ENCODE measurements at places on chromosomes 11 and 22.

GRCh38 chr11:45089676-45090499, 56.6 kb upstream of the PRDM11 start:
- DNase-seq, result peak; percentile 59

- DNase-seq, result no peak
Observed at GRCh38 chr22:32994041-32994830, 63.9 kb downstream of the SYN3 start.

GRCh38 chr11:43802509-43802908, 78.1 kb upstream of the ALKBH3 start:
- DNase-seq, result no peak

DNA sequence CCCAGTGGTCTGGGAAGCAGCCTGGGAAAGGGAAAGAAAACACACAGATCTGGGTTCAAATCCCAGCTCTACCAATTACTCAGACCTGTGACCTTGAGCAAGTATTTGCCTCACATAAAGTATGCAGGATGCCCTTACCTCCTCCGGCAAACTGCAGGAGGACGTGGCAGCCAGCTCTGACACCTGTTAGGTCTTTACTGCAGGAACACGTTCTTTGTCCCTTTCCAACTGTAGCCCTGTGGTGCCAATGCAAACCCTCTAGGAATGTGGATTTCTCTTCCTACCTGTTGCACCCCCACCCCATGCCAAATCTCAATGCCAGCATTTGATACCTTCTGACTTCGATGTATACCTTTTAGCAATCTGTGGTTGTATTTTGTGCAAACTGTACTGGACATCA, 6.0 kb downstream of the CPT1A start:
- DNase-seq, result no peak

DNA sequence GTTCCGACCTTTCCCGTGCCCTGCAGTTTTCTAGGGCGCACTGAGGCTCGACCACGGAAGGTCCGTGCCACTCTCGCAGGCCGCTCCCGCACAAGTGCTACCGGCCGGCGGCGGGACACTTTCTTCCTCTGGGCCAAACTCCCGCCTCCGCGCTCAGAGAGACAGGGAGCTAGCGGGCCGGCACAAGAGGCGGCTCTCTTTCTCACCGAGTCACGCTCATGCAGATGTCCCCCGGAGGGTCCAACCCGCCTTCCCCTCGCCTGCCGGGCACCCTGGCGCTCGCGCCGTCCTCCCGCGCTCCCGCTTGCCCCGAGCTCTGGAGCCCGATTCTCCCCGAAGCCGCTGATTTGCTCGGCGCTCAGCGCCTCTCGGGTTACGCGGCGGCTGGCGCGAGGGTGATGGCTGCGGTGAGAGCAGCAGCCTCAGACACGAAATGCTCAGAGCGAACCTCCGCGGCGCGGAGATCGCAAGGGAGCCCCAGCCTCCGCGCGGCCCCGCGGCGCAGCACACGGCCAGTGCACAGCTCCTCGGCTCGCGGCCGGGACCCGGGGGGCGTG, 1.0 kb downstream of the LMO1 start:
- no peak for DNase-seq

- no peak for DNase-seq
Observed at GRCh38 chr11:30859669-30860068, 273.5 kb upstream of the MPPED2 start.

DNA sequence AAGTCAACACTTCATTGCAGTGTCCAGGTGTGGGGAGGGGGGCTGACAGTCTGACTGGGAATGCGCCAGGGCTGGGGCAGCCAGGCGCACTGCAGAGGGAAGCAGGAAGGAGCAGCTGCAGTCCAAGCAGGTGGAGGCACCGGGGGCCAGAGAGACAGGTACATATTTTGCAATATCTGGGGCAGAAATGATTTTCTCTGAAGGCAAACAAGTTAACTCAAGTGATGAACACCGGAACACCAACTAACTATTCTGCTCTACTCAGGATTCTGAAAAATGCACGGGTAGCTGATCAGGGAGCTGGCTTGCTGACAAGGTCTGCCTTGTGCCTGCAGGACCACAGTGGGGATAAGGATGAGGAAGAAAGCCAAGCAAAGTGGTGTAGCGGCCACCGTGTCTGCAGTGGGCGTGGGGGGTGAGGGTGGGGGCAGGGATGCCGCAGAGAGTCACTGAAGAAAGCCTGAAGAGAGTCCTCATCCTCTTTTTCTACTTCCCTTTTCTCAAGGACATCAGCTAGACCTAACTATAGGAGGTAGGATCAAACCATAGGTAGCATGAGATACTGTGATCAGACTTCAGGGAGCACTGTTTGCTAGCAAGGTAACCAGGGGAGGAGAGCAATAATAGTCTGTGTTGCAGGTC, 83.4 kb downstream of the SCN3B start:
- DNase-seq, result no peak

GRCh38 chr11:129911298-129911697, 15.9 kb upstream of the NFRKB start:
- DNase-seq, result no peak

- DNase-seq, result no peak
Observed at GRCh38 chr22:38704654-38705234, 1.0 kb upstream of the GTPBP1 start.

DNA sequence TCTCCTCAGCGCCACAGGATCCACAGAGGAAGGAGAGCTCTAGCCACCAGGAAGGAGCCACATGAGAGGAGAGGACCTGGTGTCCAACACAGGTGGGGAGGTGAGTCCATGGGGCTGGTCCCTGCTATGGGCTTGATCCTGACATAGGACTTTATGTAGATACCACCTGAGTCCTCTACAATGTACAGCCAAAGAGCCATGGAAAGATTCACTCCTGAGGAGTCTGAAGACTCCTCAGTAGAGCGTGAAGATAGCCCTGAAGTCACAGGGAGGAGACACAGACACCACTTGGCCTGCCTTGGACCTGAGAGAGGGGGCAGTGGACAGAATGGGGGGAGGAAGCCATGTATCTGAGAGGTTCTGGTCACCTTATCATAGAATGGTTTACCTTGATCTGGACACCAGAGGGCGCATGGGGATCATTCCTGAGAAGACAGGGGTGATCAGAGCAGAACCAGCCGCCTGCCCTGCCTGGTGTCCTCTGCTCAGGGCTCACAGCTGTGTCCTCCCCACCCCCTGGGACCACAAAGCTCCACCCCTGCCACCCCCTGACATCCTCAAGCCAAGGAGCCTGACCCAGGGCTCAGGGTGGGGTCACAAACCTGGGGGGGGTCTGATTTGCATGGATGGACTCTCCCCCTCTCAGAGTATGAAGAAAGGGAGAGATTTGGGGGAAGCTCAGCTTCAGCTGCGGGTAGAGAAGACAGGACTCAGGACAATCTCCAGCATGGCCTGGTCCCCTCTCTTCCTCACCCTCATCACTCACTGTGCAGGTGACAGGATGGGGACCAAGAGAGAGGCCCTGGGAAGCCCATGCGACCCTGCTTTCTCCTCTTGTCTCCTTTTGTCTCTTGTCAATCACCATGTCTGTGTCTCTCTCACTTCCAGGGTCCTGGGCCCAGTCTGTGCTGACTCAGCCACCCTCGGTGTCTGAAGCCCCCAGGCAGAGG, 77.0 kb downstream of the ZNF280B start:
- DNase-seq, result peak; percentile 28

DNA sequence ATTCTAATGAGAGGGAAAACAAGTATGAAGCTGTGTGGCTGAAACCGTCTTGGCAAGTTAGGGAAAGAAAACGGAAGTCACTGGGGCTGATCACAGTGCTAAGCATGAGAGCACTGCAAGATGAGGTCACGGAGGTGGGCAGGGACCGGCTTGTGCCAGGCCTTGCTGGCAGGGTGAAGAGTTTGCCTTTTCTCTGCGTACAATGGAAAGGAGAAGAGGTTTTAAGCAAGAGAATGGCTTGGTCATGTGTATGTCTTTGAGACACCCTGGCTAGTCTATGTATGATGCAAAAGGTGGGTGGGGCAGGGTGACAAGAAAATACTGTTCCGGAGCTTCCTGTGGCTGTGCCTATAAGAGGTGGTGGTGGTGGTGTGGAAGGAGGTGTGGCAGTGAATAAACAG, 567.9 kb downstream of the NTM start:
- no peak for DNase-seq

DNA sequence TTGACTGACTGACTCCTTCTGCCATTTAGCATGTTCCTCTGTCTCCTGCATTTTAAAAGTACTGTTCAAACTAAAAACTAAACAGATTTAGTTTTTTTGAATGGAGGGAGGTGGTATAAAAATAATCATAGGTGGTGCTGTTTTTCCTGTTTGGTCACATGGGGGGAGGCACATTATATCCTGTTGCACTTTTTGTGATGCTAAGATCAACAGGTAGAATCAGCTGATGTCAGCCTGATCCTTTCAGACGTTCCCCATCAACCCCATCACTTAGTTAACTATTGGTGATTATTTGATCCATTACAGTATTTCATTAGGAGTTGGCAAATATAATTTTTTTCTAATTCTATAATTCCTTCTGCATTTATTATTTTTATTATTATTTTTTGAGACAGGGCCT, 5.1 kb upstream of the OSBP2 start:
- no peak for DNase-seq

GRCh38 chr11:64744544-64745188, 724 bp upstream of the RASGRP2 start:
- no peak for DNase-seq

DNA sequence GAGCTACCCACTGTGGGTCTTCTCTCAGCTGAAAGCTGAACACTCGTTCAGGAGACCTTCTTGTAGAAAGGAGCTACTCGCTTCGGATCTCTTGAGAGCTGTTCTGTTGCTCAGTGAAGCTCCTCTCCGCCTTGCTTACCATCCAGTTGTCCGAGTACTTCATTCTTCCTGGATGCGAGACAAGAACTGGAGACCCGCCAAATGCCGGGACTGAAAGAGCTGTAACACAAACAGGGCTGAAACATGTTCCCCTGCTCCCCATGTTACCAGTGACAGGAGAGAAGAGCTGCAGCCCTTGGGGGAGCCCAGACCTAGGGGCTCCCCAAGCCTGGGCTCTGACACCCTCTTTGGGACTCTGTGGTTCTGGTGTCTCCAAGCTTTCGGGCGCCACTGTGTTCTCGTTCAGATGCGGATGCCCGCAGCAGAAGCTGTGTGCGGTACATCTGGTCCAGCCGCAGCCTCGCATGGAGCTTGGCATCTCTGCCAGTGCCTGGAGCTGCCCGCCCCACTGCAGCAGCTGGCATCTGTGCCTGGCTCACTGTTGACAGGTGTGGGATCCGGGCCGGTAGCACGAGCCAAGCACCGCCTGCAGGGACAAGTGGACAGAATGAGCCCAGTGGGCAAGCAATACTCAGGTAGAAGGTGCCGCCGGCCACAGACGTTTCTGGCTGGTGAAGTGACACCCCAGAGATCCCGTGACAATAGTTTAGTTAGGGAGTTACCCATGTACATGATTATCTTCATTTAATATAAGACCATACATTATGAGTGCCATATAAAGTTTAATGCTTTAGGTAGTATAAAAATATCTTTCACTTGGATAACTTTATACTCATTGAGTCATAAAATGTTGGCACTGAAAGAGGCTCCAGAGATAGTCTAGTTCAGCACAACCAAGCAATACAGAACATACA, 49.1 kb downstream of the EMSY start:
- no peak for DNase-seq

GRCh38 chr11:107916671-107917241, 11.5 kb upstream of the RAB39A start:
- DNase-seq, result no peak

- no peak for DNase-seq
Observed at GRCh38 chr11:9868641-9869040, 204.8 kb downstream of the SWAP70 start.

DNA sequence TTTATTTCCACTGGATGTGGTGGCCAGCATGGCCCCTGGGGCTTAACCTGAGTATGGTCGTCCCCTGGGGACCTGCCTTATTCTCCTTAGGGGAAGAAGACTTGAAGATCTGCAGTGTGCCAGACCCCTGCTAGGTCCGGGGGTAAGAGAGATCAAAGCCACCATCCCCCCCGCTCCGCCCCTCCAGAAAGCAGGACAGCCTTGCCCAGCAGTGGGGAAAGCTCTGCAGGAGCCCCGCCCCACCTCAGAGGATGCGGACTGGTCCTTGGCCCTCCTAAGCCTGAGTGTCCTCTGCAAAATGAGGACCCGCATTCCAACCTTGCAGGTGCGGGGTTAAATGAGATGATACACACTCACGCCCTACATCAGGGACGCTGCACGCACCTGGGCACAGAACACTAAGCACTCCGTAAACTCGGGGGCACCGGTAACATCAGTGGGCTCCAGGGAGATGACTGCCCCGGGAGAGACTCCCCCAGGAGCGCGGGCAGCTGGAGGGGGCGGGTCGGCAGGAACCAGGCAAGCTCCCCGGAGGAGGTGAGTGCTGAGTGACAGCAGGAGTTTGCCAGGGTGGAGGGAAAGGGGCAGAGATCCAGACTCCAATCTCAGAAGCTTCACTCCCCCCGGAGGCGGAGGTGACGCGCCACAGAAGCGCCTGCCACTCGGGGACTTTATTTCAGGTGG, 564 bp upstream of the ANO1 start:
- DNase-seq, result no peak

DNA sequence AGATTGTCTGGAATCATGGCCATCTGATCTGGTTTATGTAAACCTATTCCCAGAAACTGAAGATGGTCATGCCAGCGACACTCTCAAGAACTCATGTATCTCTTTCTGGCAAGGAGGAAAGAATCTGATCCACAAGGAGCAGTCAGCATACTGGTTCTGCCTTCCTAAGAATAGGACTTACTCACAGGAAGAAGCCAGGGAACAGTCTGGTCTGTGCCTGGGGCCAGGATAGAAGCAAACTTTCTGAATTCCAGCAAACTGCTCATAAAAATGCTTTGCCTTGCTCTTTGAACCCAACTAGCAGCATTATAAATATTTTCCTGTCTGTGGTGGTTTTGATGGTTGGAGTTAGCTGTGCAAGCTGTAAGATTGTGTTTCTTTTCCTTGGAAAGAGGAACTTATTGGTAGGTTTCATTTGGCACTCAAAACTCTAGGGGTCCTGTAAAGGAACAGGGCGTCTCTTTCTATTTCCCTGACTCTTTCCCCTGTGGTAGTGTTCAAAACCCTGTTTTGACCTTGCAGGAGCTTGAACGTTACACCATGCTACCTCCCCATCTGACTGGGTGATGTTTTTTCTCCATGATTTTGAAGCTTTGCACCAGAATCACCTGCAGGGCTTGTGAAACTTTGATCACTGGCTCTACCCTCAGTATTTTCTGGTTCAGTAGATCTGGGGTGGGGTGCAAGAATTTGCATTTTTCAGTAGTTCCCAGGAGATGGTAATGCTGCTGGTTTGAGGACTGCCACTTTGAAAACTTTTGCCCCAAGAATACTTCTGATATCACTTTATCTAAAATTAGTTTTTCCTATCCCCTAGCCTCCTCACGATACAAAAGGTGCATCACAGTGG, 627.8 kb upstream of the ANO5 start:
- DNase-seq, result no peak

- peak; percentile 28 for DNase-seq
Observed at GRCh38 chr11:88411265-88411664, 73.7 kb upstream of the CTSC start.
